ENCODE measurements at places on chromosomes 16 and 17. TPM values are rescaled to one million over a fixed set of nuclear protein-coding genes. Genes with fewer than 3 reads are reported as not detected.

DNA sequence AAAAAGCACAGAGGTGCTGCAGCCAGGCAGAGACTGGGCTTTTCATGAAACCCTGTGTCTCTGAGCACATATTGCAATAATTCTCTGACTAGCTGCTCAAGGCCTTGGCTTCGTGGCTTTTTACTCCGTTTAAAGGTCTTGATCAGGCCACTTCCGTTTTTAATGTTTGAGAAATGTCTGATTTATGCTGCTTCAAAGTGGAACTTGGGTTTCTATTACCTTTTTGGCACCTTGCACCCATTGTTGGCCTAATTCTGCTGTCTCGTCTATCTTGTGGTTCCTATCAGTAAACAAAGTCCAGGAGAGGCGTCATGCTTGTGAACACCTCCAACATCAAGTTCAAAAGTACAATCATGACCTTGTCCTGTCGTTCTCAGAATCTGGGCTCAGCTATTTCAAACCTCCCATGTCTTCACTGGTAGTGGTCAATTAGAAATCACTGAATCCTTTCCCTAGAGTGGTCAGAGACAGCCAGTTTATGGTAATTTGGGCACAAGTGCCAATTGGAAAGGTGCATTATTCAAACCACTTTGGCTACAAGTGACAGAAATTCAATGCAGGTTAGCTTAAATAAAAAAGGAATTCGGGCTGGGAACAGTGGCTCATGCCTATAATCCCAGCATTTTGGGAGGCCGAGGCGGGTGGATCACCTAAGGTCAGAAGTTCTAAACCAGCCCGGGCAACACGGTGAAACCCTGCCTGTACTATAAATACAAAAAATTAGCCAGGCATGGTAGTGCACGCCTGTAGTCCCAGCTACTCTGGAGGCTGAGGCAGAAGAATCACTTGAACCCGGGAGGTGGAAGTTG lies 33.3 kb upstream of the METTL9 start:
- no peaks in the 10 kb centered on the region for H3K36me3 ChIP-seq
- H3K27ac ChIP-seq = no peak overlapping the region
- no peak overlapping the region for H3K4me3 ChIP-seq
- H3K4me1 ChIP-seq = no peaks in the 10 kb centered on the region
- no peak for DNase-seq

DNA sequence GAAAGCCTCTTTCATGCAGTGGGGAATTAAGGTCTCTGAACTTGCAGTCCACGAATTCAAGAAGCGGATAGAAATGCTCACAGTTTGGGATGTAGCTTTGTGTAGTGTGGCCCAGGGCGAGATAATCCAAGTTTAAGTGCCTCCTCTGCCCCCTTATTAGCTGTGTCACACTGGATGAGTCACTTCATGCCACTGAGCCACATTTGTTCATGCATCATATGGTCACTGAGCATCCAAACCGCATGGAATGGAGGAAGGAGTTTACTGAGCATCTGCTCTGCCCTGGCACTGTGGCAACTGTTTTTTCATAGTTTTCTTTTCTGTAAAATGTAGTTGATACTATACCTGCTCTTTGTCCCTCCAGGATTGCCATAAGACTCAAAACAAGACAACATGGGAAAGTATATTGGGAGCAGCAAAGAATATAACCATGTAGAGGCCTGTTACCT lies 15.1 kb upstream of the DHX8 start:
- H3K4me3 ChIP-seq = no peak overlapping the region
- no peaks in the 10 kb centered on the region for H3K36me3 ChIP-seq
- H3K27me3 ChIP-seq = peaks cover 15% of the 10 kb centered on the region
- H3K4me1 ChIP-seq = no peaks in the 10 kb centered on the region
- no peak for DNase-seq
- no peak overlapping the region for H3K27ac ChIP-seq

- no peak overlapping the region for H3K4me3 ChIP-seq
- no peak for DNase-seq
- H3K4me1 ChIP-seq = peaks cover 5% of the 10 kb centered on the region
- peaks cover 42% of the 10 kb centered on the region for H3K27me3 ChIP-seq
These were observed 18.0 kb upstream of the JPH3 start for GRCh38 chr16:87584271-87584670.

- peak; percentile 26 for DNase-seq
- peaks cover 4% of the 10 kb centered on the region for H3K4me1 ChIP-seq
- H3K27ac ChIP-seq = no peak overlapping the region
- H3K36me3 ChIP-seq = no peaks in the 10 kb centered on the region
These were observed 133.4 kb downstream of the OR1D5 start for GRCh38 chr17:2929881-2930533.

DNA sequence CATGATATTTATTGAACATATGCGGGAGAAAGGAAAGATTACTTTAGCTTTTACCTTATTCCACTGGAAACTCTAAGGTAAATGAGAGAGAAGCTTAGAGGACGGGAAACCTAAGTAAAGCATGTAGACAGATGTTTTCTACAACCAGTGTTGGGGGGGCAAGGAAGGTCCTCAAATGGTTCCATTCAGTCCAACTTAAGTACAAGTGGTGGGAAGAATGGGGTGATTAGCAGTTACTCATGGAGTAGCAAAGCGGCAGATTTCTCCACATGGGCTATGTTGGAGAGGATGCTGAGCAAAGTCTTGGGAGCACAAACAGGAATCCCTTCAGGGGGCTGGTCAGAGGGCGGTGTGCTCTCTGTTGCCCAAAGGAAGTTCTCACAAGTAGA lies 78.6 kb downstream of the YPEL2 start:
- DNase-seq = no peak
- H3K27ac ChIP-seq = no peak overlapping the region
- no peaks in the 10 kb centered on the region for H3K27me3 ChIP-seq
- H3K36me3 ChIP-seq = peaks cover 3% of the 10 kb centered on the region

The NSRP1 gene
- total RNA-seq = 34.7 TPM

The NPIPB12 gene
- 90.4 TPM for total RNA-seq

The OMG gene
- 1.1 TPM for total RNA-seq
